Skeletal muscle cell (primary cell): ENCODE measurements at places on chromosomes 5 and 9.

DNA sequence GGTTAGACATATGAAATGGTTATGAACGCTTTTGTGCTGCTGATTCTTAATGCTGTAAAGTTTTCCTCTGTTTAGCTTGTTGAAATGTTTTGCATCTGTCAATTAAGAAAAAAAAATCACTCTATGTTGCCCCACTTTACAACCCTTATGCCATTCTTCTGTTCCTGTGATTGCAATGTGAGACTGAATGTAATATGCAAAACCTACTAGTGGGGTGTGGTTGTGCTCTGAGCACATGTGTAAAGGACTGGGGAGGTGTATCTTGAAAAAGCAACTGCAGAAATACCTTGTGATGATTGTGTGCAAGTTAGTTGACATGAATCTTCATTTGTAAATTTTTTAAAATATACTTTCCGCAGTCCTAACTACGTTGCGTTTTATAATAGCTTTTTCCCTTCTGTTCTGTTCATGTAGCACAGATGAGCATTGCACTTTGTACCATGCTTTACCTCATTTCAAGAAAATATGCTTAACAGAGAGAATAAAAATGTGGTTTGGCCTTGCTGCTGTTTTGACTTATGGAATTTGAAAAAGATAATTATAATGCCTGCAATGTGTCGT lies 357.0 kb upstream of the PIK3R1 start:
- no peak for DNase-seq

- peak; percentile 23 for DNase-seq
Measured at GRCh38 chr5:38551030-38552017, 5.1 kb downstream of the LIFR start.

- no peak for DNase-seq
Measured at GRCh38 chr9:114837923-114838322, 32.1 kb upstream of the TNFSF15 start.

DNA sequence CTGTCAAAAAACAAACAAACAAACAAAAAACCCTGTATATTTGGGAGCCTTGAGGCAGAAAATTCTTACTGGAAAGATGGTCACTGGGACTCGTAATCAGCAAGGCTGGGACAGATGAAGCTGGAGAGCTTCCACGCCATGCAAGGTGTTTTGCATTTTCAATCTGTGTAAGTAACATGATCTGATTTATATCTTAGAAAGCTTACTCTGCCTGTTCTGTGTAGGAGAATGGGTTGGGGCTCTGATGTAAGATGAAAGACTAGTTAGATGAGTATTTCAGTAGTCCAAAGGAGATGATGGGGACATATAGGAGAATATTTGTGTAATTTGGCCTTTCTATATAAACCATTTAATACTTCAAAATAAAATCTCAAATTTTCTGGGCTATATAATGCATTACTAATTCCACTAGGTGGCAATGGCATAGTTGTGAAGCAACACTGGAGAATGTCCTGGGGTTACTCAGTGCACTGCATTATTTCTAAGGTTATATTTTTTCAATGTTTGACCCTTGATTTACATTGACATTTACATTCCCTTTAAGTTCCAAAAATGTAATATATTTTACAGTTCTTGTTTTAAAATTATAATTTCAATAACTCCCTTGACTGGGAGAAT lies 21.9 kb upstream of the FSD1L start:
- DNase-seq: no peak

- DNase-seq: no peak
Measured at GRCh38 chr9:8474937-8475336, 675.4 kb upstream of the DMAC1 start.

GRCh38 chr5:58108511-58108910 lies 351.4 kb downstream of the PLK2 start:
- no peak for DNase-seq

- DNase-seq: no peak
Measured at GRCh38 chr5:38029397-38030065, 189.7 kb upstream of the GDNF start.

- DNase-seq: no peak
Measured at GRCh38 chr9:19102181-19102630, 498 bp downstream of the HAUS6 start.

DNA sequence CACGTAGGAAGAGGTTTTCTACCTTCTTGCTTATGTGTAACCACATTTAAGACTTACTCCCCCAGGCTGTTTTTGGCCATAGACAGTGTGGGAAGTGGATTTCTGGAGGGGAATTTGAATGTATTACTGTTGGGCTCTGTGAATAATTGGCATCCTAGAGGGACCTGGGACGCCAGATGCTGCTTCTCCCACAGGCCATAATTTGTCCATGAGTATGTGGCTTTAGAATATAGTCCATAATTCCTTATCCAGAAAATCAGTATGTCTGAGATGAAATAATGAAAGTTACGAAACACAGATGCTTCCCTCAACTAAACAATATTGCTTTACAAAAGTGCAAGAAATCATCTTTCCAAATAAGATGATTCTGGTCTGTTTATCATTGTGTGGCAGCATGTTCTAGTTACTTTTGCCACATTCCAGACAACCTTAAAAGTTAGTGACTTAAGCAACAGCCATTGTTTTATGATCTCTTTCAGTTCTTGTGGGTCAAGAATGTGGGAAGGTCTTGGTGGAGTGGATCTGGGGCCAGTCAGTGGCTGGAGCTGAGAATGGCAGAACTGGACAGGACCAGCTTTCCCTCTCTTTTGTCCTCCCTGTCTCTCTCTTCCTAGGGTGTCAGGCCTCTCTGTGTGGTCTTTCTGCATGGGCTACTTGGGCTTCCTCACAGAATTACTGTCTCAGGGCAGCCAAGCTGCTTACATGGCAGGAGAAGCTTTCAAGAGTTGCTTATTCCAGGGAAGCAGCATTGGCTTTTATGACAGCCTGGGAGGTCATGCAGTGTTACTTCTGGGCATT lies 79.4 kb downstream of the FBXL7 start:
- no peak for DNase-seq

DNA sequence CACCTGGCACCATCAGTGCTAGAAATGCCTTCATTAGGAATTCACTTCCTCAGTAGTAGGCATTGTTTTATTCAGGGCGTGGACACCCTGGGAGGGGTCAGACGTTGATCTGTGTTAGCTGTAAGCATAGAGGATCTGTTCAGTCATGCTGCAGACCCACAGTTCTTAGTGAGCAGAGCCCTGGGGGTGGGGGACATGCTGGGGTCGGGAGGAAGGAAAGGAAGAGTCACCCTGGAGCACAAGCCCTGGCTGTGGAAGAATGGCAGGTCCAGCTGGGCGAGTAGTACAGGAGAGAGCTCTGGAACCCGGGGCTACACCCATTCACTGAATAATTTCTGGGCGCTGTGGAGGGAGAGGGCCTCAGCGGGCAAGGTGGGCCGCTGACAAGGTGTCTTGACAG lies 172.5 kb downstream of the FSTL4 start:
- DNase-seq: no peak

DNA sequence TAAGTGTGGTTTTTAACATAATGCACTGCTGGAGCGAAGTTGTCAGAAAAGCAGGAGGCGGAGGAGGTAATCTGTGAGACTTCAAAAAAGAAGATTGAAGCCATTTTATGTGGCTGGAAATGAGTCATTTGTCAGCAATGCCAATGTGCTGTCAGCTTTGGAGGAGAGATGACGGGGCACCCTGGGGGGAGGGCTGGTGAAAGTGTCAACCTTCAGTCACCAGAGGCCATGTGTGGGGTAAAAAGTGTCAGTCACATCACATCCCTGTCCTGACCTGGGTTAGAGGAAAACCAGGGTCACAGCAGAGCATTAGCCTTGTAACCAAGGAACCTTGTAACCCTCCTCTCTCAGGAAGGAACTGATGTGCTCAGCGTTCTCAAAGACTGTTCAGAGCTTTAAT lies 59.1 kb downstream of the TLR4 start:
- DNase-seq: peak; percentile 12

DNA sequence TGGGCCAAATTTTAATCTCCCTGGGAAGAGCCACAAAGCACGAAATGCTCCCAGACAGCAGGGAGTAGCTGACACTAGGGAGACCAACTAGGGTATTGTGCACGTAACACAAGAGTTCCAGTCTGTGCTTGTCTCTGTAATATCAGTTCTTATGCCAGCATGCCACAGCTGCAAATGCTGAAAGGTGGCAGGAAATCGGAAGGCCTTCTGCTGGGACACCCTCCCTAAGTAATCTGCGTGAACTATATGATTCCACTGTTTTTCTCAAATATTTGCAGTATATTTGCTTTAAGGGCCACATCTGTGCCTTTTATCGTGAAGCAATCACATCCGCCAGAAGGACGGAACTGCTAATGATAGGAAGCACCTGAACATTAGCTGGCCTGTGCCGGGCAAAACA lies 12.6 kb downstream of the VLDLR start:
- no peak for DNase-seq

GRCh38 chr5:113373426-113373825 lies 61.4 kb downstream of the TSSK1B start:
- DNase-seq: no peak

DNA sequence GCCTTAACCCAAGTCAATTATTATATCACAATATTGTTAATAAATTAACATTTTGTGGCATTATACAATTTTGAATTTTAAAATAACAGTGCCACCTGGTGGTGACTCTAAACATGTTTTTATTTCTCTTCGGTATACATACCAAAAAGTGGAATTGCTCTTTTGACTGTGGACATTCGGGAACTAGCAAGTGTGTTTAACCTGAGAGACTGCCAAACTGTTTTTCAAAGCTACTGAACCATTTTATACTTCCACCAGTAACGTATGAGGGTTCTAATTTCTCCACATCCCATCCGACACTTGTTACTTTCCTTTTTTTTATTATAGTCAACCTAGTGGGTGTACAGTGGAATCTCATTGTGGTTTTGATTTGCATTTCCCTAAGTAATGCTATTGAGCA lies 18.3 kb upstream of the HSDL2 start:
- DNase-seq: no peak

DNA sequence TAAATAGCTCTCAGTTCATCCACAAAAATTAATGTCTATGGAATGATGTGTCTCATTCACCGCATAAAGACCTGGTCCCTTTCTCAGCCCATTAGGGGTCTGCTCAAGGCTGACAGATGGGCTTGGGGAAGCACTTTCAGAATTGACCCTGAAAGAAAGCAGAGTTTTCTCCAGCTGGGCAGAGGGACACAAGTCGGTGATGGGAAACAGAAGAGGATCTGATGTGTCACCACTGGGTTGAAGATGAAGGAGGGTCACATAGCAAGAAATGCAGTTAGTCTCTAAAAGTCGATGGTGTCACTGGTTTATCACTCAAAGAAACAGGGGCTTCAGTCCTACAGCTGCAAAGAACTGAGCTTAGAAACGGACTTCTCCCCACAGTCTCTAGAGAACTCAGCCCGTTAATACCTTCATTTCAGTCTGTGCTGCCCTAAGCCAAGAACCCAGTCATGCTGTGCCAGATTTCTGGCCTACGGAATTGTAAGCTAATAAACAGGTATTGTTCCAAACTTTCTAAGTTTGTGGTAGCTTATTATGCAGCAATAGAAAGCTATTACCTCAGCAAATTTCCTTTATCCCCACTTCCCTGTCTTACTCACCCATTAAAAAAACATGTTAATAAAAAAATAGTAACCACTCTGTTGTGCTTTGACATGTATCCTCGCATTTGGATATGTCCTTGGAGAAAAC lies 64.6 kb downstream of the ADAMTS12 start:
- no peak for DNase-seq

GRCh38 chr5:169333518-169333917 lies 32.6 kb upstream of the SLIT3 start:
- DNase-seq: no peak

DNA sequence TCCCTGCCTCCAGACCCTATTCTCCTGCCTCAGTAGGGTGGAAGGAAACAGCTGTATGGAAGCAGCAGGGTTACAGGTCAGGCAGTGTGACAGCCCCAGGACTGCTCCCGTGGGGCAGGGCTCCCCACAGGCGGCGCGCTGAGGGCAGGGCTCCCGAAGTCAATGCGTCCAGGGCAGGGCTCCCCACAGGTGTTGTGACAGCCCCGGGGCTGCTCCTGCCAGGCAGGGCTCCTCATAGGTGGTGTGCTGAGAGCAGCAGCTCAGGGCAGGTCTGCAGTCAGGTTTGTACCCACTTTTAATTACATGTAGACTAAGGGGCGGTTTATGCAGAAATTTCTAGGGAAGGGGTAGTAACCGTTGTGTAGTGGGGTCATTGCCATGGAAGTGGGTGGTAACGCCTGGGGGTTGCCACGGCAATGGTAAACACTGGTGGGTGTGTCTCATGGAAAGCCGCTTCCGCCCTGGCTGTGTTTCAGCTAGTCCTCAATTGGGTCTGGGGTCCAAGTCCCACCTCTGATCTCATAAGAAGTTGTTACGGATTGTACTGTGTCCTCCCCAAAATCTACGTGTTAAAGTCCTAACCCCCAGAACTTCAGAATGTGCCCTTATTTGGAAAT lies 16.7 kb upstream of the TERT start:
- DNase-seq: no peak

DNA sequence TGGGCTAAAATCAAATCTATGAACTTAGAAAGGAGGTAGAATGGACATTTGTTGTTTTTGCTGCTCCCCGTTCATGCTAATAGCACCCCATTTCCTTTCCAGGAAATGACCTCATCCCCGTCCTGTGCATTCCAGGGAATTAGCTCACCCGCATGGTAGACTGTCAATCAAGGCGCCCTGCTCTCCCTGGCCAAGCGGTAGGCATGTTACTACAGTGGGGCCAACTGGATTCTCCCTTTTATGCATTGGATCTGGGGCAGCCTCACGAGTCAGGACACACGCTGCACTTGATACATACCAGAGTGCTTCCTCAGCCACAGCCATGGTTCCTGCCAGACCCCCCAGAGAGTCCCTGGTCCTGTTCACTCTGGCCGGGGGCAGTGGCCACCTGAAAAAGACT lies 111.0 kb upstream of the PTCH1 start:
- DNase-seq: no peak

DNA sequence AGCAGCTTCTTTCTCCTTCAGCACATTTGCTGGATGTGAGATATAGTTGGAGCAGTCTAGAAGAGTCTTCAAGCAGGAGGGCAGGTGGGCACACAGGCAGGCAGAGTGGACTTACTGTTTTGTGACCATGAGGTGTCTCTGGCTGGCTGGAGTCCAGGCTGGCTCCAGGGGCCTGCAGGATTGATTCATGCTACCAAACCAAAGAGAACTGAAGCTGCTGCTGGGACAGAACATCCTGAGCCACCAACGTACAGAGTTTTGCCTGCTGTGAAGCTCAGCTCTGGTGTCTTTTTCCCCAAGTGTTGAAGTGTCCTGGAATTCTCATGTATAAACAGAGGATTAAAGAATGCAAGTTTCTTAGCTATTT lies 45.7 kb downstream of the CYSTM1 start:
- no peak for DNase-seq

GRCh38 chr5:116942622-116943021 lies 368.0 kb upstream of the SEMA6A start:
- no peak for DNase-seq
